ENCODE measurements at places on chromosomes 7 and 10.

DNA sequence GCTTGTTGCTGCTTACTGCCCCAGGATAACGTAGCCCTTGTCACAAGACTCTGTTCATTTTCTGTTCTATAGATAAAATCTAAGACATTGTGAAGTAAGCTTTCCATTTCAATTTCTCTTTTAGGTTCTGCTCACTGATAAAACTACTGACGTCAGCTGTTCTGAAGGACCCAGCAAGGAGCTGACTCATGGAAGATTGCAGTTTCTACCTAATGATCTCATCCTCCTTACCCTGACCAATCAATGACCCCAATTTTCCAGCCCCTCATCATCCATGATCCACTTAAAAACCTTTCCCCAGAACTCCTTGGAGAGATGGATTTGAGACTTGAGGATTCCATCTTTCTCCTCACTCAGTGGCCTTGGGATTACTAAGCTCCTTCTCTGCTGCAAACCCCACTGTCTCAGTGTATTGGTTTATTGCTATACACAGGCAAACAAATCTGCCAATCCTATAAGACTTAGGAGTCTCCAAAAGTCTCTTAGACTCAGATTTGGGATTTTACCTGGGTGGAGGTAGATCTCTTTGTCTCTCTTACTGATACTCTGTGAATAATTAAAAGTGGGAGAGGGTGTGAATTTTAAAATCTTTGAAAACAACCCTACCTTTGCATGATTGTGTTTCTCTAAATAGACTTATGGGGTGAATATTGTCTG, 109.2 kb upstream of the TRIM24 start:
- DNase-seq = peak; percentile 79

GRCh38 chr7:121872831-121873288, at the start of gene PTPRZ1:
TSS of gene PTPRZ1 (plus strand) at chr7:121873161. CDS start at chr7:121873500, 339 bp downstream.
- DNase-seq = no peak

- DNase-seq = no peak
Observed at GRCh38 chr10:30068492-30069223, 9.3 kb upstream of the JCAD start.

- DNase-seq = no peak
Observed at GRCh38 chr10:74652664-74653063, 173.7 kb upstream of the KAT6B start.

- no peak for DNase-seq
Observed at GRCh38 chr10:116103668-116104067, 169.3 kb downstream of the GFRA1 start.

DNA sequence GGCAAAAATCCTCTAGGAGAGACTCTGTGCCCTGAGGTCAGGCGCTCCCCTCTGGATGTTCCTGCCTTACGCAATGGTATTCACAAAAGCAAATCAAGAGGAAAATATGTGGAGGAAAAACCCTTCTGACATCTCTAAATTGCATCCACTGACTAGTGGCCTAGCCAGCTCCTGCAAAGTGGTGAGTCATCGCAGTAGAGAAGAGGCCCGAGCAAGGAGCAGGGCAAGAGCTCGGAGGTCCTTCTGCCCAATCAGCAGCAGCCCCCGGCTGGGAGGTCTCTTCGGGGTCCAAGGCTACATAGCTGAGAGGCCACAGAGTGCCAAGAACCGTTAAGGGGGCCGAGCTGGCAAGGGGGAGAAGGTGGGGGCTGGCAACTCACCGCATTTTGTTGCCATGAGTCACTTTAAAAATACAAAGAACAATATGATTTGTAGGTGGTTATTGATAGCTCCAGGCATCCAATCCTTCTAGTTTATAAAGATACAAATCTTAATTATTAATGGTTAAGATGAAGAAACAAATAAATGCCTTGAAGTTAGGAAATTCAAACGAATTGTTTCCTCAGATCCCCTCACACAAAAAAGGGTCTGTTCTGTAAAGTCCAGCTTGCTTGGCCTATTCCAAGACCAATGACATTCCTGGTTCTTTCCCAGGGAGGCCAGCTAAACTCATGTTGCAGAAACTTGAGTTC, 161.6 kb downstream of the PKD1L1 start:
- no peak for DNase-seq

- peak; percentile 52 for DNase-seq
Observed at GRCh38 chr10:22712956-22713852, 1.2 kb downstream of the PIP4K2A start.

DNA sequence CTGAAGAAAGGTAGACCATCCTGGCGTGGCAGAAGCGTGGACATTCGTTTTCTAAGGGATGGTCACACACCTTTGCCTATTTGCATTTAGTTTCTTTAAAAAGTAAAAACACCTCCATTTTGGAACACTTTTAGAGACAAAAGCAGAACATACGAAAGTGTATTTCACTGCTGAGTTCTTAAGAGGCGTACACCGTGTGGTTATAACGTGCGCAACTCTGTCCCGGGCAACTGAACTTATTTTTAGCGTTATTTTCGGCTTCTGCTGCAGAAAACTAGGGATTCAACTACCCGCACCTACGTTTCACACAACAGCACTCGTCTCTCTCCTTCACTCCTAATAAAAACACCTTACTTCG, 557 bp upstream of the LSM8 start:
- no peak for DNase-seq

DNA sequence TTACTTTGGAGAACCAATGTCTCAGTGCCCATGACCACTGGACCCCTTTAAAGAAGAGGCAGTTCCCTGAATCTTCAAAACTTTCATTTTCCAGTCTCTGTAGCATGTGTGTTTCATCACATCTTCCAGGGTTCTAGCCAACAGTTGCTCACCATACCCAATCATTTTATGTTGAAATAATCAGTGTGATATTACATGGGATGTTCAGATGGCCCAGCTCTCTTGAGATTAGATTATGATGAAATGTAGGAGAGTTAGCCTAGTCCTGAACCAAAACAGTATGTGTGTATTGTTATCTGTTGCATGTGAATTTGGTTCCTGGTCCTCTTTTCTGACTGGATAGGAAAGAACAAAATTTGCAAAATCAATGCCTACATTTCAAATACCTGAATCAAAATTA, 144.5 kb downstream of the ANKRD7 start:
- no peak for DNase-seq

GRCh38 chr7:148664324-148664723, 34.4 kb upstream of the CUL1 start:
- no peak for DNase-seq

DNA sequence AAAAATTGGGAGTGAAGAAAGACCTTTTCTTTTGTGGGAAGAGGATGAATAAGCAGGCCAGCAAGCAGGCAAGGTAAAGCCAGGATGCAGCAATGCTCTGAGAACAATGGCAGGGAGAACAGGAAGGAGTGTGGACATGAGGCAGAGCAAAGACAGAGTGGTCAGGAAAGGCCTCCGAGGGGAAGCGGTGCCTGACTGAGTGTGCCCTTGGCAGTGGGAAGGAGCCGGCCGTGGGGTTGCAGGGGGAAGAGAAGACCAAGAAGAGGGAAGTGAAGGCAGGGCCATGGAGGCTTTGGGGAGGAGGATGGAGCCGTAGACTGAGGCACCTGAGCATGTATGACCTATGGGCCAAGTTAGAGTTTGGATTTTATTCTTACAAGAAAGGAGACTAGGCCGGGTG, 21.9 kb upstream of the ZNF212 start:
- no peak for DNase-seq

DNA sequence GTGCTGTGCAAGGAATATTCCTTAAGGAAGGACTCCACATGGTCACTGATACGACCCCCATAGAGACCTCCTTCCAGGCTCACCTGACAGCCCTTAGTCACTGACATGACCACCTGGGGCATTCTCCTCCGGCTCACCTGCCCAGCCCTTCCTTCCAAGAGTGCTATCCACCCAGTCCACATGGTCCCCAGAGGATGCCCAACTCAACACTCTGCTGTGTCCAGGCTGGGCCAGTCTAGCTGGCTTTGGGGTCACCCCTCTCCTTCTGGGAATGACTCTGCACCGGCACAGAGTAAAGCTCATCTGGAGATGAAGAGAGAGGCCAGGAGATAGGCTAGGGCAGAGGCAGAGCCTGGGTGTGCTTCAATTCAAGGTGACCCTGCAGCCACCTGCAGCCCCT, 300.8 kb downstream of the TNS3 start:
- no peak for DNase-seq

- no peak for DNase-seq
Observed at GRCh38 chr10:6781133-6781770, 201.2 kb upstream of the PRKCQ start.

DNA sequence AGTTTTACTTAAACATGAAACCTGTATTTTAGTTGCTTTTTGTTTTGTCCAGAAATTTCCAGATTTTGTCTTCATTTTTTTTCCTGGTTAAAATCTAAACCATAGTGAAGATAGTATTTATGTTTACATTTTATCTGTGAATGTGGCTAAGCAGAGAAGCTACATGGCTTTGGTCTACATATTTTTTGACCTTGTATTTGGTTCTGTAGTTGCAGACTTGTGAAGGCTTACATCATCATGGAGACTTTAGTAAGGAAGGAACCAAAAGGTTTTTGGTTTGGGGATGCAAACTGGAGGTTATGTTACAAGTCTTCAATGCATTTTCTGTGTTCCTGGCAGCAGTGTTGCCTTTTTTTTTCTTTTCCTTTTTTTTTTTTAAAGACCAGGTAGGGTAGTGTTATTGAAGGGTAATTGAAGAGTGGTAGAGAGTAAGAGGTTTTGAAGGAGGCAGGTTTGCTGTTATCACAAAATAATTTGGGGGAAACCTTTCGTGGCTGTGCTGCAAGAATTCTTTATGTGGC, 30.9 kb upstream of the VDAC2 start:
- DNase-seq = no peak

DNA sequence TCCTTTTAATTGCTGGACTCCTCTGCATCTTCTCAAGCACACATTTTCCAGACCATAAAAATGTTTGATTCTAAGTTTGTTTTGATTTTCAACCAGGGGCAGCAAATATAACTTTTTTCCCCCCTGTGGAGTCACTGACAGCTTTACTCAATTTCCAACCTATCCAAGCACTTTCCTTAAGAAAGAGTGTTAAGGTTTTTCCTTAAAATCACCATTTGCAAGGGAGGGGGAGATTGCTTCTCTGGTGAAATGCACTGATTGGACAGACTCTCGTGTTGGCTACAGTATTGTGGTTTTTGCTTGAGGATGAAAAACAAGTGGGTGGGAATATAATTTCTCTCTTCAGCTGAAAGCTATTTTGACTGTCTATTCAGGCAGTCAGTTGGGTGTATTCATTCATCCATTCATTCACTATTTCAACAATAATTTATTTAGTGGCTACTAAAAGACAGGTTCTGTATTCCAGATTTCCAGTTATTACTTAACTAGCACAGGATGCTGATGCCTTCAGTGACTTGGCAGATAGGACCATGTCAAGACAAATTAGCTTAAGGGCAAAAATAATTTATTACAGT, 146.3 kb downstream of the BAMBI start:
- no peak for DNase-seq

DNA sequence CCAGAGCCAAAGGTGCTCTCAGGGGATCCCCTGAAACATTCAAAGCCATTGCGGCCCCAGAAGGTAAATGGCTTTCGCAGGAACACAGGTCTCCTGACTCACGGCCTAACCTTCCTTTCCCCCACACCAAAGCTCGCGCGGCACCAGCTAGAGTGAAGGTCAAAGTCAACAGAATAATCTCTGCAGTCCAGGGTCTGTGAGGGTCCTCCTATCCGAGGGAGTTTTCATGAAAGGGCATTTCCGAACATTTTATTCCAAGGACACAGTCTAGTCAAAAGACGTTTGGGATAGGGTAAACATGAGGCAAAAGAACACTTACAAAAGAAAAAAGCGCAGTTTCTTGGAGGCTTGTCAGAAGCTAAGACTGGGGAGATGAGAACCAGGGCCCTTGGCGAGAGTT, 559 bp upstream of the STEAP2 start:
- no peak for DNase-seq

- peak; percentile 54 for DNase-seq
Observed at GRCh38 chr7:88218836-88219605, 817 bp downstream of the SRI start.

DNA sequence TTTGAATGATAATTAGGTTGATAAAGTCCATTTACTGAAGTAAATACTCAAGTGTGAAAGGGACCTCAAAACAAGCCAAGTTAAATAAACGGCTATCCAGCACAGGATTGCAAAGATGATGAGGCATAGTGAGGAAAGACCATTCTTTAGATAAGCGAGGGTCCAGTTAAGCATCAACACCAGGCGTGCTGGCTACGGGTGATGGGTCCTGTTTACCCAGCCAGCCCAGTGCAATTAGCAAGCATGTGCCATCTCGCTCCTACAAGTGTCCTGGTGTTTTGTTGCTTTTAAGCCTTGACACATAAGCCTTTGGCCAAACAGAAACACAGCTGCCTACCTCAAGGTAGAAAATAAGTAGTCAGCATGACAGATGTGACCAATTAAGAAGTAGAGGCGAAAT, 7.1 kb downstream of the NEBL start:
- no peak for DNase-seq

GRCh38 chr7:20343941-20344340, 13.2 kb downstream of the ITGB8 start:
- no peak for DNase-seq

- DNase-seq = no peak
Observed at GRCh38 chr7:121382473-121382872, 13.6 kb downstream of the FAM3C start.

DNA sequence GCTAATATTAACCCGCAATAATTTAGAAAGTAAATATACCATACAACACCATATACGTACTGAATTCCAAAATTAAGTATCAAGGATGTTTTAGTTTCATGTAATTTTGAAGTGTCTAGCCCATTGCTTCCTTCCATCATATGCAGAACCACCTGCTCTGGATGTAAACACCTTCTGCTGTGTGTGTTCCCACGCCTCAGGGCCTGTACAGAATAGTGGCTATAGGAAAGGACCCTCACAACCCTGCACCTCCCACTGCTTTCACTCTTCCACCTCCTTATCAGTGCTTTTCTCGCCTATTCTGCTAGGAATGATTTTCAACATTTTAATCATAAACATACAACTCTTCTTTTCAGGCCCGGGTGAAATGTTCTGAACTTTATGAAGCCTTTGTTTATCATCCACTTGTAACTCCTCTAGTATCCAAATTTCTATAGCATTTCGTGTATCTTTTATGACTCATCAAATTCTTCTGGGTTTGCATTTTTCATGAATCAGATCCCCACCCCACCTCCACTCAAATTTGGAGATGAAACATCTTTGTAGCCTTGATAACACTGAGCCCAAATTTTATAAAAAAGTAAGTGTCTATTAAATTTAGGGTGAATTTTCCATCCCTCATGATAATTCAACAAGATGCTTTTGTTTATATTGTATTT, 1106.8 kb upstream of the C7orf33 start:
- no peak for DNase-seq

- no peak for DNase-seq
Observed at GRCh38 chr7:88759230-88760135, at the start of gene ZNF804B. TSS of gene ZNF804B (plus strand) at chr7:88759700. CDS start at chr7:88759977, 277 bp downstream.

GRCh38 chr7:129769866-129770808, 158.6 kb downstream of the NRF1 start:
- no peak for DNase-seq

- no peak for DNase-seq
Observed at GRCh38 chr10:5376450-5376849, 11.7 kb downstream of the UCN3 start.

- no peak for DNase-seq
Observed at GRCh38 chr7:25389489-25390106, 161.3 kb upstream of the NPVF start.

GRCh38 chr10:25481467-25481866, 306.7 kb downstream of the GPR158 start:
- DNase-seq = no peak

Data from hematopoietic multipotent progenitor cell treated with erythropoietin and hydrocortisone succinate and interleukin-3 and kit ligand, for 15 days (in vitro differentiated cells).